AG10803 (cell line): ENCODE measurements at places on chromosomes 6 and 20.

DNA sequence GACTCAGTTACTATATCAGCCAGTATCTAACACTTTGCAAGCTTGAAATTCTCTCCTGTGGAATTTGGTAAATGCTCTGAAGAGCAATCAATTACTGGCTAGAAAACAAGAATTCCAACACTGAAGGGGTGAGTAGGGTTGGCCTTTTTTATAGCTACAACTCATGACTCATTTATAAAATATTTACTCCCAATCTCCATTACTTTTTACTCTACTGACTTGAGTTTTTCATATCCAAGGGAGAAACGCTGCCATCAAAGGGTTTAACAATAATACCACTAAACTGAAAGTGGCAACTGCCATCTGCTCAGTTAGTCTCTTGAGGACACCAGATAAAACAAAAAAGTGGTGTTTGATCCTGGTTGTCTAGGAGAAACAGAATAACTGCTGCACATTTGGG, 203.1 kb downstream of the UBE3D start:
- peak; percentile 91 for DNase-seq

DNA sequence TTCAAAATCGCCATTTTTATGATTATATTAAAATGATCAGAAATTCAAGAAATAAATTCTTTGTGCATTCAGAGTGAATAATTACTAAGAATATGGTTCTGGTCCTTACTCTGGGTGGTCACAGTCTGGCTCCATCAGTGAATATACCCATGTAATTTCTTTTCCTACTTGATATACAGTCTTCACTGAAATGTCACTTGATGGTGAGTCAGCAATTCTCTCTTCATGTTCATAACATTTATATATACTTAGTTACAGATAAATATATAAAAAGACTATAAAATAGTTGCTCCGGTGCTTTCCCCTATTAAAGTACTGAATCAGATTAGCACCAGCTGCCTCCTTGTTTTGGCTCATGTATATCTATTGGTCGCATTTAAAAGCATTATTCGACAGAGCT, 56.4 kb upstream of the MTRF1L start:
- no peak for DNase-seq

- DNase-seq = no peak
These were observed 191.4 kb upstream of the ZFP64 start for GRCh38 chr20:52382933-52383332.

- peak; percentile 51 for DNase-seq
These were observed 722 bp downstream of the ISM1 start for GRCh38 chr20:13221673-13222318.

DNA sequence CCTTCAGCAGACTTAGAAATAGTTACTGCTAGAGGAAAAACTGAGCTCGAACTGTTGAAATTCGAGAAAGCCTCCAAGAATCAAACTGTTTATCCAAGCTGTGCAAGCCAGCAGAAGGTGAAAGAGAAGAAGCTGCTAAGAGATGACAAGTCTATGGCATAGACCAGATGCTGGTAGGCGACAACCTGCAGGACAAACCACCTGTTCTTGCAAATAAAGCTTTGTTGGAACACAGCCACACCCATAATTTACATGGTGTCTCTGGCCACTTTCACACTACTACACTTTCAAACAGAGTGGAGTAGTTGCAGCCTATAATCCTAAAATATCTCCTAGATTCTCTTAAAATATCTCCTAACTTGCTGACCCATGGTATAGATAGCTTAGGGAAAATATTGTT, 33.3 kb downstream of the TNFRSF21 start:
- no peak for DNase-seq

DNA sequence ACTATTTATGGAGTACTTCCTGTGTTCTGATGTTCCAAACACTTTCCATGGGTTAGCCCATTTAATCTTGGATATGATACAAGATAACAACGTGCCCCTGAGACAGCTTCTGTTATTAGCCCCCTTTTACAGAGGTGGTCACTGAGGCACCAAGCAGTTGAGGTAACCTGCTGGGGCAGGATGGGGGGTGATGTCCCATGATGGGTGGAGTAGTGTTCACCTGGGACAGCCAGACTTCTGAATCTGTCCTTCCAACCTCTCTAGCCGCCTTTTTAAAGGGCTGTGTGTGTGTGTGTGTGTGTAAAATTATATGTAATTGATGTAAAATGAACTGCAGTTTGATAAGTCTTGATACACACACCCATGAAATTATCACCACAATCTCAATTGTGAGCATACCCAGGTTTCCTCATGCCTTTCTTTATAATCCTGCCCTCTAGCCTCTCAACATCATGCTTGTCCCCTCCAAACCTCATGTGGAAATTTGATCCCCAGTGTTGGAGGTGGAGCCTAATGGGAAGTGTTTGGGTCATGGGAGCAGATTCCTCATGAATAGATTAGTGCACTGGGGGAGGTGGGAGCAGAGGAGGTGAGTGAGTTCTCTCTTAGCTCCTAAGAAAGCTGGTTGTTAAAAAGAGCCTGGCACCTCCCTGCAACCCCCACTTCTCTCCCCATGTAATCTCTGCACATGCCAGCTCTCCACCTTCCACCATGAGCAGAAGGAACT, 39.2 kb downstream of the PLAGL2 start:
- DNase-seq = peak; percentile 9

- DNase-seq = no peak
These were observed 833.6 kb upstream of the FLRT3 start for GRCh38 chr20:15171016-15171415.

DNA sequence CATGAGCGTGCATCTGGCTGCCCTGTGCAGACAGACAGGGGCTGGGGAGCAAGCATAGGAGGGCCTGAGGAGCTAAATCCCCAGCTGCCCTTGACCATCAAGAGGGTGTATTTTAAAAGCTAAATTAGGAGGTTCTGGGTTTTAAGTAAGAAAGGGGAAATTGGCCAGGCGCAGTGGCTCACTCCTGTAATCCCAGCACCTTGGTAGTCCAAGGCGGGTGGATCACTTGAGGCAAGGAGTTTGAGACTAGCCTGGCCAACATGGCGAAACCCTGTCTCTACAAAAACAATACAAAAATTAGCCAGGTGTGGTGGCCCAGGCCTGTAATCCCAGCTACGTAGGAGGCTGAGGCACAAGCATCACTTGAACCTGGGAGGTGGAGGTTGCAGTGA, 27.8 kb downstream of the SERPINB6 start:
- DNase-seq = no peak

DNA sequence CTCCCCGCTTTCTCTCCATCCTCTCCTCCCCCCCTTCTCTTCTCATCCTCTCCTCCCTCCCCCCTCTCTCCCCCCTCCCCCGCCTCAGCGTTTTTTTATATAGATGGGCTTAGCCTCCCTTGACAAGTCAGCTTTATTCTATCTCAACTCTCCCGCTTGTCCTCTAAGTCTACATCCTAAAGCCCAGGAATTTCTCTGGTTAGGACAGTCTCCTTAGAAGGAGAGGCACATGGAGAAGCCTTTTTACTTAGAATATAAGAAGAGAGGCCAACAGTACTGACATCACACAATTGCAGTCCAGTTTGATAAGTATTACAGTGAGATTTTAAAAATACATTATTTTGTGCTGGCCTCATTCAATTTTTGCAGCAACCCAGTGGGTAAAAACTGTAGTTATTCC, 83.5 kb downstream of the LYRM2 start:
- DNase-seq = no peak

DNA sequence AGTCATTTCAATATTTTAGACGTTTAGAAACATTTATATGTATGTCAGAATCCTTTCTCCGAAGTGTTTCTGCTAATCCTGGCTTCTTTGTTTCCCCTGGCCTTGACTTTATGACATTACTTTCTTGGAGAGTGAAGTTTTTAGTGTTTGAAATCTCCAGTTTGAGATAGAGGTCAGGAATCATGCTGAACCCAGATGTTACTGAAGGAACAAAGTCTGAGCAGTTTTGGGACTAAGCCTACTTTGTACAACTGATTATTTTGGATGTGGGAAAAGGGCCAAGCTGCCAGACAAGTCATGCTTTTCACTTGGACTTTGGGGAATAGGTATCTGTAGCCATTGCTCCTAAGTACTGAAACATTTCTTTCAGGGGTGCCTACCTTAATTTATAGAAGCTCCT, 2.3 kb downstream of the RNF144B start:
- DNase-seq = peak; percentile 78

DNA sequence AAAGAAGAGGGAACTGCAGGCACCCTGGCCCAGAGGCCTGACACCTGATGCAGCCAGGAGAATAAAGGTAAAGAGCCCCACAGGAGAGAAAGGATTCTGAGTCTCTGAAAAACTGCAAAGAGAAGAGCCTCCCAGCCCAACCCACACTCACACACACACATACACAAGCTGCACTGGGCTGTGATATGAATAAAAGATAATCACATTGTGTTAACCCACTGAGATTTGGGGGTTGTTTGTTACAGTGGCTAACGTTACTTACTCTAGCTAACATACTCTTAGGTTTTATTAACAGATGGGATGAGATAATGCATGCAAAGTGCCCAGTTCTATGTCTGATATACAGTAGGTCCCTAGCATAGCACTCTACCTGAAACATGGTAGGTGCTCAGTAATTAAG, 554.4 kb downstream of the CD83 start:
- DNase-seq = no peak

DNA sequence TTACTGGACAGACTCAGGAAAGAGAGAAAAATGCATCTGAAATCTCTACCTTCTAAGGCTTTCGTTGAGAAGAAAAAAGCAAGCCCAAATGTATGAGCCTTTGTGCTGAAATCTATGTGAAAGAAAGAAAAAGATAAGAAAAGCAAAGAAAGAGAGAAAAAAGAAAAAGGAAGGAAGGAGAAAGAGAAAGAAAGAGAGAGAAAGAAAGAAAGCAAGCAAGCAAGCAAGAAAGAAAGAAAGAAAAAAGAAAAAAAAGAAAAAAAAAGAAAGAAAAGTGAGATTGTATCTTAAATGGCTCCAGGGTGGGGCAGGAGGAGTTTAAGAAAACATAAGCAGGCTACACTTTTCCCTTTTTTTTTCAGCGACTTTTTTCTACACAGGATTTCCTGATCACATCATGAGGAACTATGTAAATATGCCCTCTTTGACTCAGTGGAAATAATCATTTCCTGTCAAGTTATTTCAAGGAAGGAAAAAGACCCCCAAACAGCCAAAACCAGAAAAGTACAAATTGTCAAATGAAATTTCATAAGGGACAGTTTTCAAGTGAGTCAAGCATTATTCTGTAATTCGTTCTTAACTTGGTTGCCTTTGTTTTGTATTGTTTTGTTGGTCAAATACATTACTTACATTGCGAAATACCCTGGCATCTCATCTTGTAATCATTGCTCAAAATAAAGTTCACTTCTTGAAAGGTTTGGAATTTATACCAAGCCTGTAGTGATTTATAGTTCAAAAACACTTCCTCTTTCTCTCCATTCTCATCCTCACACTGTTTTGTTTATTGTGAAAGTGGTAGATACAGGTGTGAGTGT, 79.5 kb upstream of the RNF217 start:
- peak; percentile 81 for DNase-seq

DNA sequence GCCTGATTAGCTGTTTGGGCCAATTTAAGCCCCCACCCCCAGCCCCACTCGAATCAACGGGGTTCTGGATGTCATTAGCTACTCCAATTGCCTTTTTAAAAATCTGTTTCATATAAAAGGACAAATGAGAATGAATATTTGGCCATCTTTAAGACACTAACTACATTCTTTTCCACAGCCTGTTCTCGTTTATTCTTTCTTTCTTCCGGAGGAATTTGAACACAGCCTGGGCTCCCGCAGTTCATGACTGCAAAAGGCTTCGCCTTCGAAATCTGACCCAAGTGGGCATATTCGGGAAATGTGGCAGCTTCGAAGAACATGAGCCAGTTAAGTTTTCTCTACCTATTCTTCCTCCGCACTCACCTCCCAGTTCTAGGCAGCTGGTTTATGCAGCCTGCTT, 49.4 kb upstream of the NFATC2 start:
- DNase-seq = peak; percentile 53

DNA sequence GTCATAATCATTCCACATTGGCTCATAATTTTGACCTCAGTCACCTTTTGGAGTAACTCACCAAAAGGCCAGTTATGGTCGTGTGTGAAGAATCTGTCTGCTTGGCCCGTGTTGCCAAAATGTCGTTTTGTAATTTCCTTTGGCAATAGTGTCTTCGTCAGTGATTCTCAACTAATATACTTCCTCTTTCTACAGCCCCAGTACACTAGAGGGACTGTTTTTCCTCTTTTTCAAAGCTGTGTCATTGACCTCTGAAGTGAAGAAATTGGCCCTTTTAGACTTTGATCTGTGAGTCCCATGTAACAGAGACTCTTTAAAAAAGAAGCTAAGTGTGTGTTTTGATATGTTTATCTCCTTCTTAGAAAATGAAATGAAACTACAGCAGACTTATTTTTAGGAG, 5.2 kb downstream of the FOXO3 start:
- DNase-seq = peak; percentile 94

DNA sequence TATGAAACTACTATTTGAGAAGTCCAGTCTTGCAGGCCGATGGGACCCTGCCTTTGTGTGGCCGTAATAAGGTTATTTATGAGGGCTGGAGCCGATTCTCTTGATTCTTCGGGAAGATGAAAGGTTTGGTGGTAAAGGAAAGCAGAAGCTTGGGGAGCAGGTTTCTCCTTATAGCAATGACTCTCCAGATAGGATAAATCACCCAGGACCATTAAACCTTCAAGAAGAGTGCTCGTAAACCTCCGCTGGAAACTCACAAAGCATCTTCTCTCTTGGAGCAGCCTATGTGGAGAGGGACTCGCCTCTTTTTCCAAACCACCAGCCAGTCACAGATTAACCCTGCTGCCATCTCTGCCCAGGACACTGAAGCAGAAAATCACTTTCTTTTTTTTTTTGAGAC, 69.6 kb upstream of the SALL4 start:
- DNase-seq = no peak

DNA sequence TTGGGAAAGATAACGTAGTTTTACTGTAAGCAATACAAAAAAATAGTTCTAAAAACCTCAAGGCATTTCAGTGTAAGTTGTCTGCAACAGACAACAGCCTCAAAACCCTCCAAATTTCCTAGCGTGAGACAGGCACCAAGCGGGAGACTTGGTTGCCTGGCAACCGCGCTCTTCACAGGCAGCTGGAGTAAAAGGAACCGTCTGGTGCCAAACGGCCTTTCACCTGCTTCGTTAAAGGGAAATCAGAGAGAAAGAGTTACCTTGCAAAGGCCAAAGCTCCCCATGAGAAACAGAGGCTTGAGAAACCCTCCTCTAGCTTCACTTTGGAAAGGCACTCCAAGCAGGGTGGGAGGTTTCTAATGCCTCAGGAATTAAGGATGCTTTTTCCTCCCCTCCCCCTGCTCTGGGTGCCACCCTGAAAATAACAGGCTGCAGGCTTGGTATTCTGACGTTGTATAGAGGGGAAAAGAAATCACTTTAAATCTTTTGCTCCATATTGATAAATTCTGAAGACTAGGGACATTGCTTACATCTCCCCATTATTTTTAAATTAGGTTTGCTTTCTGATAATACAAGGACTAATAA, 129.7 kb upstream of the UFL1 start:
- no peak for DNase-seq
